ENCODE measurements at places on chromosomes 6 and 20.

DNA sequence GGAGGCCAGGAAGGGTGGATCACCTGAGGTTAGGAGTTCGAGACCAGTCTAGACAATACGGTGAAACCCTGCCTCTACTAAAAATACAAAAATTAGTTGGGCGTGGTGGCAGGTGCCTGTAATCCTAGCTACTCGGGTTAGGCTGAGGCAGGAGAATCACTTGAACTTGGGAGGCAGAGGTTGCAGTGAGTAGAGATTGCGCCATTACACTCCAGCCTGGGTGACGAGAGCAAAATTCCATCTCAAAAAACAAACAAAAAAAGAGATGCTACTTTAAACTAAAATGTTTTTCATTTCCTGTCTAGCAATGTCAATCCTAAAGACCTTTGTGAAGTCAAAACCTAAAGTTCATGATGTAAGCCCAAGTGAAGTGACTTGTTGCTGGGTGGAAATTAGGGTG, 12.9 kb downstream of the DSN1 start:
- DNase-seq: no peak

GRCh38 chr6:4848382-4849068, 72.3 kb downstream of the CDYL start:
- no peak for DNase-seq

- no peak for DNase-seq
Observed at GRCh38 chr20:10992731-10993130, 318.9 kb upstream of the JAG1 start.

DNA sequence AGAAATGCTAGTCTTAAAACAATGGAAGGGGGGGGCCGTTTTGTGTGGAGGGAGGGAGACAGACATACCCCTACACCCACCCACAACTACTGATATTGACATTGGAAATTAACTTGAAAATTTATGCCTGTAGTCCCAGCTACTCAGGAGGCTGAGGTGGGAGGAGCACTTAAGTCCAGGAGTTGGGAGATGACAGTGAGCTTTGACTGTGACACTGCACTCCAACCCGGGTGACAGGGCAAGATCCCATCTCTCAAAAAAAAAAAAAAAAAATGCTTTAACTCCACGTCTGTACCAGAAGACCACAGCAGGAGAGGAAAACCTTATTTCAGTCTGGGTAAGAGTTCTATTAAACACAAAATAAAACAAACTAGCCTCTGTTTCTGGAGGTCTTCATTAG, 2.2 kb downstream of the TBC1D20 start:
- no peak for DNase-seq

DNA sequence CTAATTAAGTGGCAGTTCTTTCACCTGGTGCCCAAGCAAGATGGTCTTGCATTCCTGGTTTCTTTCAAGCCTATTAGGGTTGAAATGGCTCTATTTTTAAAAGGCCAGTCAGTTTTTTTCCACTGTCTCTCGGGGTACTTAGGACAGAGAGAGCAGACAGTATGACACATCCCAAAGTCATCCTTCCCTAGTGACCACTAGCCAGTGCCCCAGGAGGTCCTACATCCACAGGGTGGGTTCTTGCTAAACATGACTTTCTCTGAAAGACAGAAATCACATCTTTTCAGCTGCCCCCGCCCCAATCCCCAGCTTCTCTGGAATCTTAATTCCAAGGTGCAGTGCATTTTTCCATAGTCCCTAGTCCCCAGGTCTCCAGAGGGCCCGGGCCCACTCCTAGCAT, 192.4 kb downstream of the SLC24A3 start:
- no peak for DNase-seq
